NCI-H774 (cell line): ENCODE measurements at places on chromosomes 16 and 17.

GRCh38 chr16:86044241-86044671 lies 145.3 kb downstream of the IRF8 start:
- no peak for DNase-seq

DNA sequence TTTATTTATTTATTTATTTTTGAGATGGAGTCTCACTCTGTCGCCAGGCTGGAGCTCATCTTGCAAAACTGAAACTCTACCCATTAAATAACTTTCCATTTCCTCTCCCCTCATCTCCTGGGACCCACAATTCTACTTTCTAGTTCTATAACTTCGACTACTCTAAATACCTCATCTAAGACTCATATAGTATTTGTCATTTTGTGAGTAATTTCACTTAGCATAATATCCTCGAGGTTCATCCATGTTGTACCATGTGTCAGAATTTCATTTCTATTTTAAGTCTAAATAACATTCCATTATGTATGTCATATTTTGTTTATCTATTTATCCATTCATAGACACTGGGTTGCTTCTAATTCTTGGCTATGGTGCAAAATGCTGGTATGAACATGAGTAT lies 5.1 kb upstream of the NT5M start:
- no peak for DNase-seq

GRCh38 chr17:11990363-11990983 lies 6.8 kb downstream of the ZNF18 start:
- DNase-seq: no peak

- DNase-seq: no peak
These were observed 56.8 kb downstream of the HIC1 start for GRCh38 chr17:2111691-2112090.
